ENCODE measurements at places on chromosomes 13 and 19.

DNA sequence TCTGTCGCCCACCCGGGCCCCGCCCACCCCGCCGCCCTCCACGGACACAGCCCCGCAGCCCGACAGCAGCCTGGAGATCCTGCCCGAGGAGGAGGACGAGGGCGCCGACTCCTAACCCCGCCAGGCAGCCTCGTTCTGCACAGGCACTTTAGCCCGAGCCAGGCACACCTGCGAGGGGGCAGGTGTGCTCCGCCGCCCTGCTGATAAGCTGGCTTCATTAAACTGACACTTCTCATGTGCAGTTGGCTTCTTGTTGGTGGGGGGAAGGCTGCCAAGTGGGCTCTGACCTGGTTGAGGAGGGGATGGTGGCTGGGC lies 8.2 kb downstream of the IL4I1 start:
- DNase-seq = no peak

GRCh38 chr13:31131470-31131961 lies 30.2 kb downstream of the HSPH1 start:
- DNase-seq = no peak

- DNase-seq = no peak
Observed at GRCh38 chr19:33681081-33681680, 59.4 kb downstream of the CHST8 start.

GRCh38 chr13:50731400-50731799 lies 112.1 kb downstream of the DLEU7 start:
- DNase-seq = peak; percentile 77

GRCh38 chr19:42042455-42043170 lies 27.4 kb downstream of the GRIK5 start:
- DNase-seq = no peak

DNA sequence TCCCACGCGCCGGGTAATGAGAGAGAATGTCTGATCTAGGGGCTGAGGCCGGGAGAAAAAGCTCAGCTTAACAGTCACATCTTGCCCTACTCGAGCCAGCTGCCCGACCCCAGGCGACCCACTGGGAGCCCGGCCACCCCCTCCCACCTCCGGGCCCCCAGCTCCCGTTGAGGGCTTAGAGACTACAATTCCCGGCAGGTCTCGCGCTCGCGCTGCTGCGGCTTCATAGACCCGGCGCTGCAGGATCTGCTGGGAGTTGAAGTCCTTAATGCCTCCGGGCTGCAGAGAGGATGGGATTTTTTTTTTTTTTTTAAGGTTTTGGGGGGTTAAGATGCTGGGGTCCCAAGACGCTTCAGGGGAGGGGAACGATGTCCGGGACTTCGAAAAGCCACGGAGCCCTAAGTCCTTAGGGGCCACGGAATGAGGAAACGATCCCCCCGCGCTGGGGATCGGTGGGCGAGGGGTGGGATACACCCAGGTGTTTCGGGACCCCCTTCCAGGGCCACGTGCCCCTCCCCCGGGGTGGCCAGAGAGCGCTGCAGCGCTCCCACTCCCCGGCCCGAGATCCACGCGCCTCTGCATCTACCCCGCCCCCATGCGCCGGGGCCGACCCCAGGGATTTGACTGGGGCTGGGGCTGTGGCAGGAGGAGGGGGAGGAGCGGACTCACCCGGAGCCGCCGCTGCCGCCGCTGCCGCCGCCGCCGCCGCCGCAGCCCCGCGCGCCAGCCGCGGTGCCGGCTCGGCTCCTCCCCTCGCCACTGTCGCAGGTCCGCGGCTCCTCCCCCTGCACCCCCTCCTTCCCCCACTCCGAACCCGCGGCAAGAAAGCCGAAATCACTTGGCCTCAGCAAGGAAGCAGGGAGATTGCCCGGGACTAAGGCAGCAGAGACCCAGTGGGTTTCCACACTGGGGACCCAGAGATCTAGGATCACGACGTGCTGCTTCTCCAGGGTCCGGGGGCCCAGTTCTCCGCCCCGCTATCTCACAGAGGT lies at the start of gene SYT3:
SYT3 (minus strand) TSS at position 761 of the 992 bp plus-strand sequence. CDS start 2,470 bp downstream, outside the sequence.
- DNase-seq = no peak

DNA sequence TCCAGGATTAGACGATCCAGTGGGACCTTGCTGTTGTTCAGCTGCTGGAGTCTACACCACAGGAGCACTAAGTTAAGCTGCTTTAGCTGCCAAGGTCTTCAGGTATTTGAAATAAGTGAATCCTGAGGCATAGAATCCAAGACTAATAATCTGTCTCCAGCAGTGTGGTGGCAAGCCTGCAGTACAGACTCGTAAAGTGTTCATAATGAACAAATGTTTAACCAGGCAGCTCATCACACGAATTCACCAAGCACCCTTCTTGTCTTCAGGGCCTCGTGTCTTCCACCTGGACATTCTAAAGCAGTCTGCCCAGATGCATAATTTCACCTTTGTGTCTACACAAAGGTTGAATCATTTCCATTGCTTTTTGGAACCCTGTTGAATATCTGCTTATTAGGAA lies 5.3 kb downstream of the ATP11A start:
- DNase-seq = no peak

DNA sequence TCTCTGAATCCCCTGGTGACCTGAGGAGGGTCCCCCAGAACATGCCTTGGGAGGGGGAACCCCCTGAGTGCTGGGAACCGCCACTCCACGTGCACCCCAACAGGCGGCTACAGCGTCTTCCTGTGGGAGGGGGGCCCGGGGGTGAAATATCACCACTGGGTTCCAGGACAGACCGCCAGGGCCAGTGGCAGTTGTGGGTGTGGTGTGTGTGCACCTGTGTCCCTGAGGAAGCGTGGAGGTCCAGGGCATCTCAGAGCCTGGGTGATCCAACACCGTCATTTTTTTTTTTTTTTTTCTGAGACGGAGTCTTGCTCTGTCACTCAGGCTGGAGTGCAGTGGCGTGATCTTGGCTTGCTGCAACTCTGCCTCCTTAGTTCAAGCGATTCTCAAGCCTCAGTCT lies 4.2 kb downstream of the ADGRE5 start:
- no peak for DNase-seq

GRCh38 chr19:42846597-42846996 lies 32.9 kb downstream of the PSG1 start:
- DNase-seq = no peak

GRCh38 chr13:114142137-114142550 lies 9.7 kb upstream of the RASA3 start:
- DNase-seq = no peak

DNA sequence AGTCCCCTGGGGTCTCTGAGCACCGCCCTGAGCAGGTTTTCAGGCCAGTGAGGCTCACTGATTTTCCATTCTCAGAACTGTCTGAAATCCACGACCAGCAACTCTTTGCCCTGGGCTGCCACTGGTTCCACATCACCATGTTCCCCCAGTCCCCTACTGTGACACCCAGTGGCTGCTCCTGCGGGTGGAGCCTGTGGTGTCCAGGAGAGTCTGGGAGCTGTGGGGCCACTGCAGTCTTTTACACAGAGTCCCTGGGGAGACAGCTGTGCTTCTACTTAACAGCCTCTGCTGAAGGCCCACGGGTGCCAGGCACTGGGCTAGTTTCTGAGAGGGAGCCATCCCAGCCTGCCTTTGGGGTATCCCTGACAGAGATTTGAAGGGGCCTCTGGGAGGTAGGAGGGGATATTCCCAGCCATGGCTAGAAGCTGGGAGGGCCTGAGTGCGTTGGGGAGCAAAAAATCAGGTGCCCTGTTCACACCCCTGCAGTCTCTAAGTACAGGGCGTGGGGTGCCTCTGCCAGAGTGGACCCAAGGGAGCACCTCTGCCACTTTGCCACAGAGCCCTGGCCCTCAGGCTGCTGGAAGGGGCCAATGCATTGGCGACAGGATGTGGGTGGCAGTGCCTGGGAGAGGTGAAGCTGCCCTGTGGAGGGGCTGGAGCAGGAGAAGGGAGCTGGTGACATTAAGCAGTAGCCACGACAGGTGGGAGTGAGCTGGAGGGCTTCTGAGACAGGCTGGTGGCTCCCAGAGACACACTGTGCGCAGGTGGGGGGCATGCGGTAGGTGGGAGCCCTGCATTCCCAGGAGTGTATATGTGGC lies 200.2 kb upstream of the ZNF536 start:
- no peak for DNase-seq

DNA sequence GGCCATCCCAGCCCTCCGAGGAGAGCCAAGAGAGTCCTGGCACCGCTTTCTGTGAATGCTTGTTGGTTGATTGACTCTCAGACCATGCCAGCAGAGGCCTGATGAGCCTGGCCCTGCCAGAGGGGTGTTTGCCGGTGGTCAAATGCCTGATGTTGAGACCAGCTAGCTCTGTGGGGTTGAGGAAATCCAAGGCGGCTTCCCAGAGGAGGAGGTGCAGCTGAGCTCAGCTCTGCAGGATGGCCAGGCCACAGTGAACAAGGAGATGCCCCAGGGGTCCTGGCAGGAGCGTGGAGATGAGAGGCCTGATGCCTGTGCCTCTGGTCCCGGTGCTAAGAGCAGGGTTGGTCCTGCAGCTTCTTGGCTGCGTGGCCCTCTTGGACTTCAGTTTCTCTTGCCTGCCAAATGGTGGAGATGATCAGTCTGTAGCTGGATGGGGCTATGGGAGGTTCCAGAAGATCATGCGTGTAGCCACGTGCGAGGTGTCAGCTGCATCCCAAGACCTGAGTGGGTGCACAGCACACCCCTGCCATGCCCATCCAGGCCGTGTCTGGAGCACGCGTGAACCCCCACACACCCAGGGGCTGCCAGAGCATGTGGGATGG lies 16.8 kb downstream of the NFIC start:
- no peak for DNase-seq

DNA sequence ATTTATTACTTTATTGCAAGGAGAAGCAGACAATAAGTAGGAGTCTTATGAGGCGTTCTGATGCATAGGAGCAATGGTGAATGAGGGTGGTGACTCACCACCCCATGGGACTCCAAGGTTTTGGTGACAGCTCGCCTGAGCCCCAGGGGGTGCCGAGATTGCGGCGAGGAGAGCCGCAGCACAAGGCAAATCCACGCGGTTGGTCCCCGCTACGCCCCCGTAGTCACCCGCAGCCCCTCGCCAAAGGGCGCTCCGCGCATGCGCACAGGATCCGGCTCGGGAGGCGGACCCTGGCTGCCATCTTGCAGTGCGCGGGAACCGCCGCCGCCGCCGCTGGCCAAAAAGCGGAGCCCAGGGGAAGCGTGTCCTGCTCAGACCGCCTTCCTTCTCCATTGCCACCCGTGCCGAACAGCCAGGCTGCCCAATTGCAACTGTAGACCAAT lies at the start of gene NAA16:
NAA16 (plus strand) TSS at position 305 of the 443 bp plus-strand sequence. CDS start 262 bp downstream, outside the sequence.
- DNase-seq = peak; percentile 70

- DNase-seq = no peak
Observed at GRCh38 chr13:27065582-27065981, 106.0 kb downstream of the USP12 start.

DNA sequence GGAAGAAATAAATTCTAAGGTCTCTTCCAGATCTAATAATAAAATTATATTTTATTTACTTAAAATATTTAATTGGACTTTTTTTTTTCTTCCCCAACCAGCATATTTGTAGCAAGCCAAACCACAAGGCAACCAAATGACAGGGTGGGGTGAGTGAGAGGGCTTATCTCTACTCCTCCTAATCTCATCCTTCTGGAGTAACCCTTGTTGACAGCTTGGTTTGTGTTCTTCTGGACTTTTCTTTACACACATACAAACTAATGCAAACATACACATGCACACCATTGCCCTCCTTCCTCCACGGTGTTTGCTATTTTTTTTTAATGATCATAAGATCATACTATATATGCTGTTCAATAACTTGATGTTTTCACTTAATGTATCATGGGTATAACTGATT lies 383.1 kb downstream of the DLEU7 start:
- no peak for DNase-seq

DNA sequence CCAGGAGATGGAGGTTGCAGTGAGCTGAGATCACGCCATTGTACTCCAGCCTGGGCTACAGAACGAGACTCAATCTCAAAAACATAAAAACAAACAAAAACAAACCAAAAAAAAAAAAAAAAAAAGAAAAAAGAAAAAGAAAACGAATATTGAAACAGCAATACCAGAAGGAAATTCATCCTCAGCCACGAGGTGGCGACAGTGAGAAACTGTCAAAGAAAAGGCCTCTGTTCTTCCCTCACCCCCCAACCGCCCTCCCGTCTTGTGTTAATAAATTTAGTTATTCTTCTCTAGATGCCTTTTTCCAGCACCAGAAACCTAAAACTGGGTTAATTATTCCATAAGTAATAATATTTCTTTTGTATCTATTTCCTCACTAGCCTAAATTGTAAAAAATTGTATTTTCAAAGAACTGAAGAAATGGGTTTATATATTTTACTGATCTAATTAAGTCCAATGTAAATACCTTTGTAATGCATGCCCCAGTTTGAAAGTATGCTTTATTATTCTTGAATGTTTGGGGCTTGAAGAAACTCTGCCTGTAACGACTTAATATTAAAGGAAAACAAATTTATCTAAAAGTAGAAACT lies 38.6 kb downstream of the LIG4 start:
- DNase-seq = no peak

GRCh38 chr13:106526738-106527444 lies 8.6 kb downstream of the EFNB2 start:
- no peak for DNase-seq

GRCh38 chr13:80224468-80224867 lies 116.5 kb downstream of the SPRY2 start:
- DNase-seq = no peak

- no peak for DNase-seq
Observed at GRCh38 chr13:71137101-71137500, 729.9 kb downstream of the DACH1 start.

DNA sequence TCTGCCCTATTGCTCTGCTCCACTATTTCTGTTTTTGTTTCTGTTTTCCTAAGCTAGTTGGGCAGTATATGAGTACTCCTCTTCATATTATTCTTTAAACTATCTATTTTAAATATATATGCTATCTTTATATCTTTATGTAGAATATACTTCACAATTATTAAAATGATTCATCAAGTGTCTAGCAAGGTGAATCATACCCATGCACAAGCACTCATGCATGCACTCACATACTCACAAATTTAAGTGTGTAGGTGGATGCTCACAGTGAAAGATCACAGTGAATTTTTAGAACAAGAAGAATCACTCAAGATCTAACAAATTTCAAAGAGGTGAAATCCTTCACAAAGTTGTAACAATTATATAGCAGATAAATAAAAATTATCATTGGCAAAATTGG lies 435.6 kb upstream of the SLITRK5 start:
- DNase-seq = no peak

DNA sequence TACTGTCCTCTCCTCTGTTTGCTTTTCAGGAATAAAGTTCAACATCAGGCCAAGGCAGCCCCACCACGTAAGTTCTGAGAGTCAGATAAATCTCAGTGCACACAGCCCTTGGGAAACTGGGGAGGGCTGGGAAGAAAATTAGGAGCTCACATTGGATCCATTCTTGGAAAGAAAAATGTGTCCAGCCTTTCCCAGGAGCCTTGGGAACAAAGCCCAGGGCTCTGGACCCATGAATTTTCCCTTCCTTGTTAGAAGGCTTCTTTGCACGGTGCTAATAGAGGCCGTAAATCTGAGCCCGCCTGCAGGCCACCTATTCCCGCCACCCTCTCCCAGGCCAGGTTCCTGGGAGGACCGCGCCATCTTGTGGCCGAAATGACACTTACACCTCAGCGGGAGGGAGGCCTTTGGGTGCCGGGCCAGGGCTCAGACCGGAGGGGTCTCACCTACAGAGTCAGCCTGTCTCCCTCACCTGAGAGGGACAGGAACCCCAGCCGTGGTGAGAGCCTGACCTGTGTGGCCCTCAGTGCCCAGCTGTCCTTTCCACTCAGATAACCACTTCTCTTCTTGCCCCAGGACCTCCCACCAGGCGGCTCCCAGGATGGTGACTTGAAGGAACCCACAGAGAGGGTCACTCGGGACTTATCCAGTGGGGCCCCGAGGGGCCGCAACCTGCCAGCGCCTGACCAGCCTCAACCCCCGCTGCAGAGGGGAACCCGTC lies 25.1 kb upstream of the KCTD15 start:
- no peak for DNase-seq

All from GM04504 (cell line).